ENCODE measurements at places on chromosomes 11 and 22.
A peak's percentile ranks its signal among the peaks of the same experiment; 100 is the strongest.

DNA sequence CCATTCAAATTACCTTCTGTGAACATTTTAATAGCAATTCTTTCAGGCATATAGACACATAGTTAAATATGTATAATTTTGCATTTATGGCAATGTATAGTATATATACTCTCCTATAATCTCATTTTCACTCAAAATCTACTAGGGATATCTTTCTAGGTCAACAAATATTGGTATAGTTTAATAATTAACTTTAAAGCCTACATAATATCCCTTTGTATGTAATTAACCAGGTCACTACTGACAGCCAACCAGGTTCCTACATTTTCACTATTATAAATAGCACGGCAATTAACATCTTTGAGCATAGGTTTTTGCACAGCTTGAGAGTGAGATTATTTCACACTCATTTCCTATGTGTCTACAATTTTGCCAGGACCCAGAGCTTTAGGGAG, 15.8 kb downstream of the OR2AG2 start:
- no peak for DNase-seq

- no peak for DNase-seq
These were observed 2.9 kb downstream of the B3GNT6 start for GRCh38 chr11:77037057-77037456.

DNA sequence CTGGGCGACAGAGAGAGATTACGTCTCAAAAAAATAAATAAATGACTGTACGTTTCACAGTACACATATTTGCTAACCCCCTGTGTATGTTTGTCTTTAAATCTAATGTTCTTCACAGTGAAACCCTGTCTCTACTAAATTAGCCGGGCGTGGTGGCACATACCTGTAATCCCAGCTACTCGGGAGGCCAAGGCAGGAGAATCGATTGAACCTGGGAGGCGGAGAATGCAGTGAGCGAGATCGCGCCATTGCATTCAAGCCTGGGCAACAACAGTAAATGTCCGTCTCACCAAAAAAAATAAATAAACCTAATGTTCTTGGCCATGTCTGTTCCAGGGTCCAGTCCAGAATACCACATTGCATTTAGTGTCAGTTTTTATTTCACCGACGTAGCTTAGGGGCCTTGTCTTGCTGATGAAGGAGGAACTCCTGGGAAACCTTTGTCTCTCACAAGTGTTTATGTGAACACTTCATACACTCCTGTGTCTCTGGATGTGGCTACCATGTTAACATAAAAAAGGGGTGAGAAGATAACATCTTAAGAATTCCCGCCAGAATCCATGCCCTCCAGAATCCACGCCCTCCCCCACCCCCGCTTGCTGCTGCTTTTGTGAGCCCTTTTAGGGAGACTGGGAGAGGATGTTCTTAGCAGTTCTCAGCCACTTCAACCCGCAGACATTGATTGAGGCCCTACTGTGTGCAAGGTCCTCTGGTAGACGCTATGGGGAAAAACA, 5.0 kb upstream of the SERHL2 start:
- DNase-seq = no peak

GRCh38 chr11:68655806-68656205, 28.5 kb upstream of the GAL start:
- no peak for DNase-seq

DNA sequence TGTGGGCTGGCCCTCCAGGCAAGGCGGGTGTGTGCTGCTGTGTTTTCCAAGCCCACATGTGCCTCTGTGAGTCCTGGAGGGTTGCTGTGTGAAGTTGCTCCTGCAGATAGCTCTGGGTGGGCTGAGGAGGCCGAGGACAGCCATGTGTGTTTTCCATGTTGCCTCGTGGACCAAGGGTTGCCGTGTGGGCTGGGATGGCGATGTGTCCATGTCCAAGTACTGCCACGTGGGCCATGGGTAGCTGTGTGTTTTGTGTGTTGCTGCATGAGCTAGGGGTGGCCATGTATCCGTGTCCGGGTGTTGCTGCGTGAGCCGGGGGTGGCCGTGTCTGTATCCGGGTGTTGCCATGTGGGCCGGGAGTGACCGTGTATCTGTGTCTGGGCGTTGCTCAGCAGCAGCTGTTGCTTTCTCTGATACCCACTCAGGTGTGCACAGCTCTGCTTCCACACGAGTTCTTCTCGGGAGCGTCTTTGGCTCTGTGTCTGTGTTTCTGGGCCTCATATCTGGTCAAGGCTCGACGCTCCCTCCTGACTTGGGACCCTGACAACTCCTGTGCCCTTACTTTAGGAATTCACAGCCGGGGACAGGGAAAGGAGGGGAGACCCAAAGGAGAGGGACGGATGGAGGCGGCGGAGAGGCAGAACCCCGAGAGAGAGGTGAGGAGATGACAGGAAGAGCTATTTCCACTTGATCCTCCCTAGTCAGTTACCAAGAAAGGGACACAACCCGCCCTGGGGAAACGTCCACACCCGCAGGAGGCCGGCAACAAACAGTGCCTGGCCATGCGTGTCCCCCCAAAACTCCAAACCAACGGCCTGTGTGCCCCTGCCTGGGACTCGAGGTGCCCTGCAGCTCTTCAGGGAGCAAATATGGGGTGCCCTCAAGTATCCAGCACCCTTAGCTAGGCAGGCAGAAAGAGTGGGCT, 83.1 kb downstream of the PHF21B start:
- no peak for DNase-seq

- DNase-seq = peak; percentile 41
These were observed 51.6 kb downstream of the TBC1D22A start for GRCh38 chr22:46813816-46814597.

- no peak for DNase-seq
These were observed 8.9 kb downstream of the SCGB1A1 start for GRCh38 chr11:62427630-62428233.

GRCh38 chr11:69546735-69547370, 65.4 kb downstream of the LINC01488 start:
- no peak for DNase-seq

GRCh38 chr11:103737747-103738146, 298.7 kb upstream of the DDI1 start:
- DNase-seq = no peak

GRCh38 chr11:120199613-120200012, 11.2 kb upstream of the OAF start:
- DNase-seq = no peak

- DNase-seq = no peak
These were observed 28.6 kb downstream of the PTPRJ start for GRCh38 chr11:48008951-48009270.

GRCh38 chr22:47775686-47776085, 1013.2 kb downstream of the TBC1D22A start:
- peak; percentile 5 for DNase-seq

DNA sequence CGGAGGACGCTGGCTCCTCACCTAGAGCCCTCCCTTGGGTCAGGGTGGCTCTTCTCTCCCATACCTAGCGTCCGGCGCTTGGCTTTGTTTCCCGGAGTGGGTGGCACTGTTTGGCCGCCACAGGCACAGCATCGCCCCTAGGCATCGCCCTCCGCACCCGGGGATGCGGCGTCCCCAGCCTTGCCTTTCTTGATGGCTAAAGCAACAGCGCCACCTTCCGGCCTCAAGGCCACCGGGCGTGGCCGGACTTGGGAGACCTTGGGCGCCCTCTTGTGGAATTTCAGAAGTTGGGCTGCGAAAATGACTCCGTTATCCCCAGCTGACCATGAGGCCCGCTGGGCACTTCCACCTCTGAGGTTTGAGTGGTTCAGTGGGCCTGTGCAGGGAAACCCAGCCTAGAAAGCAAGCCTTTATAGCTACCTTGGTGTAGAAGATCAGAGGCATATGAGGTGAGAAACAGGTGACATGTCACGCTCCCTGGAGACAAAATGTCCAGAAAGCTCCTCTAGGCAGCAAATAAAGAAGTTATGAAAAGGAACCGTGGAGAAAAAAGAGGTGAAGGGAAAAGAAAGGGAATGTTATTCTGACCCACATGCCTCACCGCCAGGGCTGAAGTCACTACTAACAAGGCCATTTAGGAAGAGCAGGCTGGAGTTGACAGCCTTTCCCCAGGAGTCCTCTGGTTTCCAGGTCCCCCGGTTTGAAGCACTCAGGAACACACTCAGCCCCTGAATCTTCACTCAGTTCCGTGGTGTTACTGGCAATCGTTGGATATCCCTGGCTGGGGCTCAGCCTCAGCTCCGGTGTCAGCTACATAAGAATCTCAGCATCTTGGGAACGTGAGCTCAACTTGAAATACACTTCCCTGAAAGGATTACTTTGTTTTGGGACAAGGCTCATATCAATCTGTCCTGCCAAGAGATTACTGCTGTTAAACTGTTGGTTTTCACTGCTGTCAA, 54.1 kb downstream of the SNX19 start:
- DNase-seq = peak; percentile 94

GRCh38 chr11:64859542-64860414, 15.3 kb upstream of the CDC42BPG start:
- DNase-seq = no peak

Measured in epithelial cell of esophagus (primary cell).